ENCODE measurements at places on chromosomes 12 and 14.

DNA sequence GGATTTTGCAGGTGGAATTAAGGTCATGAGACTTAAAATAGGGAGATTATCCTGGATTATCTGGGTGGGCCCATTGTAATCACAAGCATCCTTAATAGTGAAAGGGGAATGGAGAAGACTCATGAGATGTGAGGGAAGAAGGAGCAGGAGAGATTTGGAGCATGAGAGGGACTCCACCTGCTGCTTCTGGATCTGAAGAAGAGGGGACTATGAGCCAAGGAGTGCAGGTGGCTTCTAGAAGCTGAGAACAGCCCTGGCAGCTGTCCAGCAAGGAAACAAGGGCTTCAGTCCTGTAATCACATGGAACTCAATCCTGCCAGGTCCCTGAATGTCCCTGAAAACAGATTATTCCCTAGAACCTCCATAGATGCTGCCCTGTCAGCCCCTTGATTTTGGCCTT lies 67.8 kb downstream of the PELI2 start:
- DNase-seq, result no peak

GRCh38 chr14:65357113-65357512 lies 55.4 kb upstream of the FUT8 start:
- no peak for DNase-seq

DNA sequence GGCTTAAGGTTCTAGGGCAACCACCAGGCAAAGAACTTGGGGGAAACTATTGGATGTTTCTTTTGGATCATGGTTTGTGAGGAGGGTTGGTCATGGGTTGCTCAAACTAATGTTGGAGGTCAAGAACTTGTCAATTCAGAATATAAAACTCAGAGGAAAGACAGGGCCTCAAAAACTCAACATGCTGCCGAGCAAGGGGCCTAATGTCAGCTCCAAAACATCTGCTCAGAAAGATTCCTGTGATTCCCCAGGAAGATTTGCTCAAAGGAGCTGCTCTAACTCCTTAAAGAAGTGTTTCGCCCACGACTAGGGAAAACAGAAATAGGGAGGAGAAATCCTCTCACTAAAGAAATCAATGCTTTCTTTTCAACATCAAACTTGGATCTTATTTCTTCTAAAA lies 3.7 kb upstream of the IGF1 start:
- DNase-seq, result peak; percentile 5

DNA sequence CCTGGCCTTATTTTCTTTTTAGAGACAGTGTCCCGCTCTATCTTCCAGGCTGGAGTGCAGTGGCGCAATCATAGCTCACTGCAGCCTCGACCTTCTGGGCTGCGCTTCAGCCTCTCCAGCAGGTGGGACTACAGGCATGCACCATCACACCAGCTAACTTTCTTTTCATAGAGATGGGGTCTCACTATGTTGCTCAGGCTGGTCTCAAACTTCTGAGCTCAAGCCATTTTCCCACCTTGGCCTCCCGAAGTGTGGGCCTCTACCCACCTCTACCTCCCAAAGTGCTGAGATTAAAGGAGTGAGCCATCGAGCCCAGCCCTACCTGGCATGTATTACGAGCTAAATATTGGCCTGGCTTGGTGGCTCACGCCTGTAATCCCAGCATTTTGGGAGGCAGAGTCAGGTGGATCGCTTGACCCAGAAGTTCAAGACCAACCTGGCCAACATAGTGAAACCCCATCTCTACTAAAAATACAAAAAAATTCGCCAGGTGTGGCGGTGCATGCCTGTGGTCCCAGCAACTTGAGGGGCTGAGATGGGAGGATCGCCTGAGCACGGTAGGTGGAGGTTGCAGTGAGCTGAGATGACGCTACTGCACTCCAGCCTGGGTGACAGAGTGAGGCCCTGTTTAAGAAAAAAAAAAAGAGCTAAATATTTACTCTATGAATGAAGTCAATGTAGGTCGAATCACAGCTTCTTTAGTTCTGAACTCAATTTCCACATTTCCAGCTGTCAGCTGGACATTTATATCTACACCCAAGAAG lies 7.6 kb upstream of the RILPL1 start:
- DNase-seq, result no peak

- no peak for DNase-seq
These were observed 39.9 kb downstream of the VEZT start for GRCh38 chr12:95257541-95257940.

- no peak for DNase-seq
These were observed 127.0 kb downstream of the GCH1 start for GRCh38 chr14:54775486-54776140.

DNA sequence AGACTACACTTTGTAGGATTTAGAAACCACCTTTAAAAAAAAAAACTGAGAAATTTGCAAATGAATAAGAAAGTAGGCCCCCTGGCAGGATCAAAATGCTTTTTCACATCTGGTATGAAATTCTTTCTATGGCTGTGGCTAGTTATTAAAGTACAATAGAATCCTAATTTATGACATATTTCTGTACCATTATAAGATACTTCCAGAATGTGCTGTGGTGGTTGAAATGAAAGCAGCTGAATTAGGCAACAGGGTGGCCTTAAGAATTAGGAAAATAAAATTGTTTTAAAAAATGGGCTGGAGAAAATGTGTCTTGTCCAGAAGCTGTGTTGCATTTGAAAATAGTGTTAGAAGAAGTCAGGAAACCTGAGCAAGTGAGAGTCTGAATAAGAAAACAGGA lies 85.9 kb upstream of the PDE3A start:
- DNase-seq, result no peak

- no peak for DNase-seq
These were observed 577 bp downstream of the DTX3 start for GRCh38 chr12:57604992-57605810.

GRCh38 chr12:66077542-66077941 lies 53.0 kb downstream of the LLPH start:
- DNase-seq, result no peak

DNA sequence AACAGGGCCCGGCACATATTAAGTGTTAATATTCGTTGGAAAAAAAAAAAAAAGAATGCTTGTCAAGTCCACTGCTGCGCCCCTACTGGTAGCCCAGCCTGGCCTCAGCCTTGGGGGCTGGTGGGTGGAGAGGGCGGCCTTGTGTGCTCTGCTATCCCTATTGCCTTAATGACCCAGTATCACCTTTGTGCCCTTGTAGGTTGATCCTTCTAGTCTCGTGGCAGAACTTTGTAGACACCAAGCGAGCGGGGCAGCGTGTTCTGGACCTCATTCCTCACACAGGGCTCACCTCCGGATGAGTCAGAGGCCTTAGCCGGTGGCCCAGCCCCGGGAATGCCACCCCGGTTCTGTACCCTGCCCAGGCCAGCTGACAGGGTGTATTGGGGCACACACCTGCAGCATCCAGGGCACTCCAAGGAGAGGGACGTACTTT lies 1.8 kb upstream of the RCOR1 start:
- no peak for DNase-seq

DNA sequence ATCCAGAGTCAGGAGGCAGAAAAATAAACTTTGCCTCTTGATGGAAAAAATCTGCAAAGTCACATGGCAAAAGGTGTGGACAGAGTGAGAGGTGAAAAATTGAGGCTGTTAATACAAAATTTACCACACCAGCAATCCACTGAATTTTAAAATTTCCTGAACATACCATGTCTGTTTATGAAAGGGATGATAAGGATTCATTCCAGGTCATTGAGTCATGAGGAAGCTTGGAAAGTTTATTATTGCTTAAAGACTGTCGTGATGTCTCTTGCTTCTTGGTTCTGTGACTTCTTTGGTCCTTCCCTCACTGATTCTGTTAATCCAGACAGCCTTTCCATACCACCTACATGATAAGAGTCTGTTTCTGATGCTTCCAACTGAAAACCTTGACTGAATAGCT lies 73.2 kb downstream of the TTC6 start:
- no peak for DNase-seq

DNA sequence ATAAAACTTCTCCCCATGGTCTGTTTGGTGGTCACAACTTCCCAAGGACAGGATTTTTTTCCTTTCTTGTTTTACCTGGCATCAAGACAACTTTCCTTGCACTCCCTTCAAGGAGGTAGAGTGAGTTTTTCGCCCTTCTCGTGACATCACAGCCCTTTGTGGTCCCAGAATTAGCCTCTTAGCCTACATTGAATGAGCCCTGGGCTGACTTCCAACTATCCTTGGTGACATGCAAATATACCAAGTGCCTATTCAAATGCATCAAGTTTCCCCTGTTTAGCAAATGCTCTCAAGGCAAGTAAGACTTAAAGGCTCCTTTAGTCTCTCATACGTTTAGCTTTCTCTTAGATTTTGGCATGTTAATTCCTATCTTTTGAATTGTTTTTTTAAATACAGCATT lies 36.6 kb downstream of the TC2N start:
- DNase-seq, result no peak

- DNase-seq, result no peak
These were observed 277.9 kb upstream of the FOXG1 start for GRCh38 chr14:28488684-28489083.

- no peak for DNase-seq
These were observed 108.3 kb downstream of the SLC15A4 start for GRCh38 chr12:128715485-128715884.

DNA sequence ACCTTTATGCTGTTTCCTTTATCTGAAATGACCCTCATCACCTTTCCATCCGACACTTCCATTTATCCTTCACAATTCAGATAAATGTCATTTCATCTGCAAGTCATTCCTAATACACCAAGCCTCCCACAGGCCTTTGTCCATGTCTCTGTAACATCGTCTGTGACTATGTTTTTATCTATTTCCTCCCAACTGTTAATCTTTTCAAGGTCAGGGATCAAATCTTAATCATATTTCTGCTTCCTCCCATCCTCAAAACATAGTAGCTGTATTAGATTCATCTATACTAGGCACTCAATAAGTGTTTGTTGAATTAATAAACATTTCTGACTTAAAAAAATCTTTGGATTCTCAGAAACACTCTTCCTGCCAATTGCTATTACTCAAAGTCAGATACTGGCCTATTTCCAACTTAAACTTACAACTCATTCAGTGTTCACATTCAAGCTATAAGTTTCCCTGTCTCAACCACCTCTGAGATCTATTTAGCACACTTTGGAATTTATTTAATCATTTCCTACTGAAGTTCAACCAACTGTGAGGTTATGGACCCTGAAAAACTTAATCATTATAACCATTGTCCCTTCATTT lies 100.2 kb upstream of the ALX1 start:
- DNase-seq, result no peak

- DNase-seq, result peak; percentile 44
These were observed 900.6 kb downstream of the VRK1 start for GRCh38 chr14:97697772-97698171.

DNA sequence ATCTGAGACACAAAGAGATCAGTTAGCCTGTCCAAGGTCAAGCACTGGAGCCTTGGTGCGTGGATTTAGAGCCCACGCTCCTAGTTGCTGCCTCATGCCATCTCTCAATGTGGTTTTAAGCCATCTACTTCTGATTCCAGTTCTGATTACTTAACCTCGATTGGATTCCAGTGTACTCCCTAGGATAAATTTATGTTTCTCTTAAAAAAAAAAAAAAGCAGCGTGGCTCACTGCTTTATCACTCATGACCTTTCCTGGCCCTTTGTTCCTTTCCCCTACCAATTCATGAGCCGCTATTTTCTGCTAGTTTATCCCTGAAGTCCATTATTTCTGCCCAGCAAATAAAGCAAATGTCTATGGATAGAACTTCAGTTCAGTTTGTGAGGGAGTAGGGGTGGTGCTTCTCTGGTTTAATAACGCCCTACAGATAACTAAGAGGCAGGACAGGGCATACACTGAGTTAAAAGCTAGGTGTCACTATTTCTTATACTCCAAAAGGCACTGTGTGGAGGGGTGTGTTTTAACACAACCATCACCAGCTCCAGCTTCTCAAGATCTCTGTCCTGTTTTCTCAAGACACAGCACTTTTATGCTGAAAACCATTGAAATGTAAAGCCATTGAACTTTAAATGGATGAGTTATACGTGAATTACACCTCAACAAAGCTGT lies 9.8 kb upstream of the PARP11 start:
- peak; percentile 30 for DNase-seq

DNA sequence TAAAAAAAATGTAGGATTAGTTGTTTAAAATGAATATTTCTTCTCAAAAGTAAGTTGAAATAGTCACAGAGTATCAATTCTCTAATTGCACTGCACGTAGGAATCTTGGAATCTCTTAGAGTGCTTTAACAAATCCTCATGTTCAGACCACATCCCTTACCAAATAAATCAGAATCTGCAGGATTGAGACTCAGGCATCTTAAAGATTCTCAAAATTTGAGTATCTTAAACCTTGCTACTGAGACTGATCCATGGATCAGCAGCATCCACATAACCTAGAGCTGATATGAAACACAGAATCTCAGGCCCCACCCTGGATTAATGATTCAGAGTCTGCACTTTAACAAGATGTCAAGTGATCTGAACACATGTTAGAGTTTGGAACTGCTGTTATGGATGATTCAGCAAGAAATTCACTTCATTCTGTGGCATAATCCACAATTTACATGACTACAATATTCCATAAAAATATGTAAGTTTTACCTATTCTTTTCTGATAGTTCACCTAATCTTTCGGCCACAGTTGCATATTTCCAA lies 58.7 kb downstream of the ADAMTS20 start:
- no peak for DNase-seq

GRCh38 chr14:29459531-29459930 lies 468.1 kb downstream of the PRKD1 start:
- DNase-seq, result no peak

- no peak for DNase-seq
These were observed 18.6 kb downstream of the LRTM2 start for GRCh38 chr12:1838994-1839365.

- DNase-seq, result no peak
These were observed 36.7 kb downstream of the PTPRR start for GRCh38 chr12:70883855-70884254.

DNA sequence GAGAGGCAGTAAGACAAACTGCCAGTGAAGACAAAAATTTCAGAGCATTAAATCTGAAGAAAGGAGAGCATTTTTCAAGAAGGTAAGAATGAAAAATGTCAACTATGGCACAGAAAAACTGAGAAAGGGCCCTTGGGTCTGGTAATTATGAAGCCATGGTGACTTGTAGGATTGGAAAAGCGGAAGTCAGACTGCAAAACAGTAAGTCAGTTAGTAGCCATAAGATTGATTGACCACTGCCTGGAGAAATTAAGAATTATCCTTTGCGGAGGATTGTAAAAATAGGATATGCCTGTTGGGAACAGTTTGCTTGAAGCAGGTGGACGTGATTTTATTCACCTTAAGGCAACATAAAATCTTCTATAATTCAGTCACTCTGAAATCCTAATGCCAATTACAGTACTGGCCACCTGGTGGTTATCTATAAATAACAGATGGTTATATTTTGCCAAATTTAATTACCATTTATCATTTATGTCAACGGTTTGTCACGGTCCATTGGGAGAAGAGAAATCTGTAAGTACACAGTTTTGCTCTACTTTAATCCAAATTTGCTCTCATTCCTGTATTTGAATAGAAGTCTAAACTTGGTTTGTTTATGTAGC lies 127.1 kb upstream of the CNTN1 start:
- DNase-seq, result no peak

- DNase-seq, result no peak
These were observed 8.3 kb upstream of the SERPINA1 start for GRCh38 chr14:94396628-94397225.

DNA sequence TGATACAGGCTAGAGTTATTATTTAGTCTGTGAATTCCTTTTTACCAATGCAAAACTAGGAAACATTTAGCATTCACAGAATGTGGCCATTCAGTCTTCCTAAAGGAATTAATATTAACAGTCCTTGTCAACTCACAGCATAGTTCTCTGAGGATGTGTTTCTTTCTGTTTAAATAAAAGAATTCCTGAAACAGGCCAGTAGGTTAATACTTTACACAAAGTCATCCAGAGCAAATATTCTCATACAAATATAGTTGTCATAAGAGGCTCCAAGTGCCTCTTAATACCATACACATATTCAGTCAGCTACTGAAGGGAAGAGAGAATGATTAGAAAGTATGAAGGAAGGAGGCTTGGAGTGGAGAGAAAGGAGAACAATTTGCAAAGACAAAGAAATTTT lies 120.1 kb downstream of the LMNTD1 start:
- no peak for DNase-seq
